DMS153 (cell line): ENCODE measurements at places on chromosomes 1 and 21.

DNA sequence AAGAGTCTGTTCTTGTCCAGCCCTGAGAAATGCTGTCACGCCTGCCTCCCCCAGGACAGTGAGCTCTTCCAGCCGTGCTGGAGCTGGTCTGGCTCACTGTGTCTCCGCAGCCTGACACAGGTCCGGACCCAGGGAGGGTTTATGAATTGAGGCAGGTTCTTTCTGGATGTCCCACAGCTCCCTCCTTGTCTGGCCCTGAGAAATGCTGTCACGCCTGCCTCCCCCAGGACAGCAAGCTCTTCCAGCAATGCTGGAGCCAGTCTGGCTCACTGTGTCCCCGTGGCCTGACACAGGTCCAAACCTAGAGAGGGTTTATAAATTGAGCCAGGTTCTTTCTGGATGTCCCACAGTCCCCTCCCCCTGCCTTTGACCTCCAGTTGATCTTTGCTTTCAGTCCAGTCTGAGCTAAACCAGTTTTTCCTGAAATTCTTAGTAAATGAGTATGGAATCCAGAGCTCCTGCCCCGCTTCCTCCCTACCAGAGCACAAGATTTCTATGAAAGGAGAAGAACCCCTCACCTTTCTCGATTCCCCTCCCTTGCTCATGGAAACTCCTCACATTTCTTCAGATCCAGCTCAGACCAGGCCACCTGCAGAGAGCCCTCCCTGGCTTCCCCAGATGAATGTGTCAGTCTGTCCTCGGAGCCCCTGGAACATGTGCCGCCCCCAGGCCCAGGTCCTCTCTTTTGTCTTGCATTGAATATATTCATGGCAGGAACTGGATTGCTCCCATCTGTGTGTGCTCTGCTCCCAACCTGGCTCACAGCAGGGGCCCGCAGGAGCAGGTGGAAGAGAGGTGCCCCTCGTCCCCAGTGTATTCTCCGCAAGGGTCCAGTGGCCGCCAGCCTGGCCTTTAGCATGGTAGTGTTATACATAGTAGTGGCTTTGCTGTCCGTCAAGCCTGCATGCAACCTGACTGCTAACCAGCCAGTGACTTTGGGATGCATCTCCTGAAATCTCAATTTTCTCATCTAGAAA is 116.3 kb downstream of the EPHB2 start:
- DNase-seq: no peak

DNA sequence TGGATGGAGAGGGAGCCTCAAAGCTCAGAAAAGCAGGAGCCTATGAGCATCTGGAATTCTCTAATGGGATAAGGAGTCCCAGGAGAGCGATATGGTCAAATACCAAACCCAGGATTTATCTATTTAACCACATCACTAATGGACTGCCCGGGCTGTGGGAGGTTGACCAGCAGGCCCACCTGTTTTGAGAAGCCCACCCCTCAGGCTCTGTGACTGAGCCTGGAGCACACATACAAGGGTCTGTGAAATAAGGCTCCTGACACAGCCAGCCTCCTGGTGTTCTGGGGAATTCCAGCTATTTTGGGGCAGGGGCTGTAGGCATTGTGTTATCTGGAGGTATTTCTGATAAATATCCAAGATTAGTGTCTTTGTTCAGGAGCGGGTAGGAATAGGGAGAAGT is 132.0 kb upstream of the C1orf21 start:
- DNase-seq: no peak

- DNase-seq: no peak
Observed at GRCh38 chr21:25107708-25108107, 499.6 kb downstream of the MRPL39 start.

DNA sequence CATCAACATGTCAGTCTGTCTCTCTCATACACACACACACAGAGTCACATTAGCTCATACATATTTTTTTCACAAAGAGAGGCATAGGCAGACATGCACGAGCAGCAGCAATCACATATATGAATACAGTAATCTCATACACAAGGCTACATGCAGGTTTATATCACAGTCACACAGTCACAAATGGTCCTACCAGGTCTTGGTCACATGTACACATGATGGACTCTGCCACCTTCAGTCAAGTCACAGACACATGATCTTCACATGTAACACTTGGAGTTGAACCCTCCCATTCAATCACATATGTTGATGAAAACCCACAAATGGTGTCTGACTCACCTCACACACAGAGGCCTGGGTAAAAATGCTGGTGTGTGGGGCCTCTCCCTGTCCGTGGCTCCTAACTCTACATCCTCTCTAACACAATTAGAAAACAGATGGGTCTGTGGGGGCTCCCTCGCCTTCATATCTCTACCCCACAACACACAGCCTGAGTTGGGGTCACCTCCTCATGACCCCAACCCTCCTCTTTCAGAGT is 27.9 kb downstream of the RIMS3 start:
- no peak for DNase-seq

DNA sequence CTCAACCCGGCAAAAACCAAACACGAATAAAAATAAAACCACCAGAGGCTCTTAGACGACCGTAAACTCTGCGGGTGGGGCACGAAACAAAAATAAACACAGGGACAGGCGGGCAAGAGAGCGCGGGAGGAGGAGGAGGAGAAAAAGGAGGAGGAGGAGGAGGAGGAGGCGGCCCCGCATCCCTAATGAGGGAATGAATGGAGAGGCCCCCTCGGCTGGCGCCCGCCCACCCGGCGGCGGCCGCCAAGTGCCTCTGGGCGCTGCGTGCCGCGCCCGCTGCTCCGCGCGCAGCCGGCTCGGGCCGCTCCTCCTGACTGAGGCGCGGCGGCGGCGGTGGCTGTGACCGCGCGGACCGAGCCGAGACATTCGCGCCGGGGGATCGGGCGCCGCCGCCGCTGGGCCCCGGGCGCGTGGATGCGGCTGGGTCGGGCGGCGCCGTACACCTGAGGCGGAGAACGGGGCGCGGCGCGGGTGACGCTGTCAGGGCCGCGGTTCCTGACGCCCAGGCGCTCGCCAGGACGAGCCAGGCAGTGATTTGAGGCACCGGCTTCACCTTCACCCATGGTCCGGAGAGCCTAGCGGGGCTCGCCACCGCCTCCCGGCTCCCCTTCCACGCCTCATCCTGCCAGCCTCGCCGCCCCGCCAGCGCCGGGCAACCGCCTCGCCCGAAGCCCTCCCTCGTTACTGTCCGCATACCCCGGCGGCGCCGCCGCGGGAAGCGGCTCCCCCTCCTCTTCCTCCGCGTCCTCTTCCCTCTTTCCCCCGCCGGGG is at the start of gene MARK1:
TSS of gene MARK1 (plus strand) at position 229 of the 771 bp plus-strand sequence. CDS start 687 bp downstream, outside the sequence.
- DNase-seq: peak; percentile 64

DNA sequence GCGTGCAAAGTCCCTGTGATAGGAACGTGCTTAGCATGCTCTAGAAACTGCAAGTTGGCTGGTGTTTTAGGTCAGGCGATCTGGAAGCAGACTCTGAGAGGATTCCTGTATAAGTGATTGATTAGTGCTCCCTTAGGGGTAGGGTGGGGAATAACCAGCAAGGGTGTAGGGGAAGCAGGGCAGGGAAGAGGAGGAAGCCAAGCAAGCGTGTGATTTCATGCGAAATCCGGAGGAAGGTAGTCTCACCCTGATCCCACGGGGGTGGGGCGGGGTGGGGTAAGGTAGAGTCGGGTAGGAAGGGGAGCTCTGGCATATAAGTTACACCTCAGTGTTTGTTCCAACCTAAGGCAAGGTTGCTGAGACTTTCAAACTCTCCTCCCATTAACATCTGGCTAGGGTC is 24.9 kb upstream of the CTPS1 start:
- no peak for DNase-seq
